ENCODE measurements at places on chromosomes 16 and 17.

GRCh38 chr17:45224671-45225050 is 3.0 kb downstream of the FMNL1 start:
- peak; percentile 68 for DNase-seq

DNA sequence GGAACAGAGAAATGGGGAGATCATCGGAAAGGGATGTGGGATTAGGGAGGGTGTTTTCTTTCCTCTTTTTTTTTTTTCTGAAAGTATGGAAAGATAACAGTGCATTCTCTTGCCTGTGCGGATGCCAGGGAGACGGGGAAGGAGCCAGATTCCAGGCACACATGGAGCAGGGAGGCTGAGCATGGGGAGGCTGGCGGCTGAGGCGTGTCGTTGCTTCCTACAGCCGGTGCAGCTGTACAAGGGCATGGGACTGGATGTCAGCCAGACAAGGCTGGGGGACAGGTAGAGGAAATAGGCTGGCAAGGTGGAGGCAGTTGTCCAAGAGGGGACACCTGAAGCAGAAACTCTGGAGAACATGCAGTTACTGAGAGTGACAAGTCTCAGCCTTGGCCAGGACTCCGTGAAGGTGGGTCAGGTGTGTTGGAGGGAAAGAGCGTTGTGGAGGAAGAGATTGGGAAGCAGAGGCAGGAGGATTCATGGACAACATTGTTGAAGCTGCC is 16.6 kb upstream of the ADORA2B start:
- no peak for DNase-seq

GRCh38 chr16:75566758-75567255 is 628 bp downstream of the GABARAPL2 start:
- peak; percentile 42 for DNase-seq

DNA sequence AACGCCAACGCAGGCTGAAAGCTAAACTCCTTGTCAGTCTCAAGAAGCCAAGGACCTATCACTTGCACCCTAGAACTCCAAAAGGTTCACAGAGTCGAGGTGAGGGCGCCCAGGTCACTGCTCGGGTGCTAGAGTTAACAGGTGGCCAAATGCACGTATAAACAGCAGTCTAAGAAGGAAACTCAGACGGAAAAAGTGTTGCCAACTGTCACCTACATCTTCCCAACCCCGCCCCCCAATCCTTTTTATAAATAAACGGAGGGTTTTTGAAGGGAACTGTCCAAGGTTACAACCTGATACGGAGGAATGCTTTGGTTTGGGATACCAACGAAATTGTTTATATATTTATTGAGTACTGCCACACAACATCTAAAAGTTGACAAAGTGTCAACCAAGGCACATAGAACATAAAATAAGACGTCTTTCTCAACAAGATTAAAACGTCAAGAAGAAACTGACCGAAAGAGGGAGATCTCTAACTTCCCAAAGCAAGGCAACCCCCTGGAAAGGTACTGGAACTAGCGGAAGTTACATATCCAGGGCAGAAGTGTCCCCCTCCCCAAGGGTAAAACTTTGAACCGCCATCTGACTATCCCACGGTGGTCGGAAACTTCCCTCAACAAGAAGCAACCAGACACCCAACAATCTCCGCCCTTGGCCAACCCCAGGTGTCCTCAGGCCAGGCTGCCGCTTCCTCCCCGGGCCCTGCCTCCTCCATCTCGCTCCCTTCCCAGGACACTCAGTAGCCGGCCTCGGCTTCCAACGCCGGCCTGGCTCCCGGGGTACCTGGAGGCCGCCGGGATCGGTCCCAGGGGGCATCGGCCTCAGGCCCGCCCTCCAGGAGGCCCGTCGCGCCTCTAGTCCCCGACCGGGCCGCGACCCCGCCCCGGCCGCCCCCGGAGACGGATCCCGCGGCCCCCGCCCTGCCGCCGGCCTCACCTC is 982 bp downstream of the SPAG9 start:
- peak; percentile 57 for DNase-seq

DNA sequence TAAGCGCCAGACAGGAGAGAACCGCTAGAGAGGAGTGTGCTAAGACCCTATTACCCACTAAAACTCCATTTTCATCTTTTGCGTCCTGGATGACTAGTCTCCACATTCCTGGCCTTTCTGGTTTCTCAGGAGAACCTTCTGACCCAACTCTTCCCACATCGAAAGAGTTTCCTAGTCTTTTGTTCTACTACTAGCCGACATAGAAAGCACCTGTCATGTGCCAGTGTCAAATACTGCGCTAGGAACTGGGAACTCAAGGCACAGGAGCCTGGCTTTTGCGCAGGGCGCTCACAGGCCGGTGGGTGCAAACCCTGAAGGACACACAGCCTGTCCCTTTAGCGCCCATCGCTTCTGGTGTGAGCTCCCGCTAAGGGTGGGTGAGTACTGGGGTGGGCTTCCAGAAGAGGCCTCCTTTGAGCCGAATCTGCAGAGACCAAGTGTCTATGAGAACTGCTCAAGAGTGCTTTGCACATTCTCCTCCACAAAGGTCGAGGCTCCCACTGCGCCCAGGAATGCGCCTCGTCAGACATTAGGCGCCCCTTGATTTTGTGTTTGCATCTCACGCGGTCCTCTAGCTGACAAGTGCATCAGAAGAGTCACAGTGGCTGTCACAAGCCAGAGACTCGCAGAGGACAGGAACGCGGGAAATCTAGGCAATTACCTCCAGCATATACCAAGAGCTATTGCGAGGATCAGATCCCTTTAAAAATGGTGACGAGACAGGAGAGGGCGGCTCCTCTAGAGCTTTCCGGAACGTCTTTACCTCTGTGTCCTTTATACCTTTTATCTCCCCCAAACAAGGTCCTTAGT is 2.0 kb upstream of the PSMB3 start:
- peak; percentile 31 for DNase-seq

- peak; percentile 25 for DNase-seq
Observed at GRCh38 chr16:75580-76501, 2.2 kb upstream of the MPG start.

GRCh38 chr17:258906-259305 is 77.5 kb upstream of the DOC2B start:
- DNase-seq: no peak

GRCh38 chr16:3020247-3020603 is at the start of gene TNFRSF12A:
Gene TNFRSF12A, plus strand, starts transcription at chr16:3020368. Its CDS starts 30 bp downstream, at chr16:3020398.
- peak; percentile 62 for DNase-seq

- peak; percentile 87 for DNase-seq
Observed at GRCh38 chr17:76199469-76199868, 40.8 kb downstream of the RNF157 start.

DNA sequence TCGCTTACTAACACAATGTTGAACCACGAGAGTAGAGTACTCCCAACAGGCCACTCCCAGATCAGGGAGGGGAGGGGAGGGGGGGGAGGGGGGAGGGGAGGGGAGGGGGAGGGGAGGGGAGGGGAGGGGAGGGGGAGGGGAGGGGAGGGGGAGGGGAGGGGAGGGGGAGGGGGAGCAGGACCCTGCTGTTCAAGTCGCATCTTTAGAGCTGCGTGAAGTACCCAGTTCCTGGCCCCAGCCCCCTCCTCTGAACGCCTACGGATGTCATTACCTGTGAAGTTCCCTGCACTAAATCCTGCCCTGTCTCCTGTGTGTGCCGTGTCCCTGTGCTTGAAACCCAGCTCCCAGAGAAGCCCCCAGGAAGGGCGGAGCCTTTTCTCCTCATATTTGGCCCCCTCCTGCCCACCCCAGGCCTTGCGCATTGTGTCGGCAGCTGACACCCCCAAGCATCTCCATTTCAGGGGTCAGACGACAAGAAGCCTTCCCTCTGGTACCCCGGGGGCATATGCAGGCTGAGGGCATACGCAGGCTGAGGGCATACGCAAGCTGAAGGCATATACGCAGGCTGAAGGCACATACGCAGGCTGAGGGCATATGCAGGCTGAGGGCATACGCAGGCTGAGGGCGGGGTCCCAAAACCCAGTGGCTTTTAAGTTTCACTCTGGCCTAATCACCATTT is 330.2 kb downstream of the C16orf95 start:
- DNase-seq: no peak

DNA sequence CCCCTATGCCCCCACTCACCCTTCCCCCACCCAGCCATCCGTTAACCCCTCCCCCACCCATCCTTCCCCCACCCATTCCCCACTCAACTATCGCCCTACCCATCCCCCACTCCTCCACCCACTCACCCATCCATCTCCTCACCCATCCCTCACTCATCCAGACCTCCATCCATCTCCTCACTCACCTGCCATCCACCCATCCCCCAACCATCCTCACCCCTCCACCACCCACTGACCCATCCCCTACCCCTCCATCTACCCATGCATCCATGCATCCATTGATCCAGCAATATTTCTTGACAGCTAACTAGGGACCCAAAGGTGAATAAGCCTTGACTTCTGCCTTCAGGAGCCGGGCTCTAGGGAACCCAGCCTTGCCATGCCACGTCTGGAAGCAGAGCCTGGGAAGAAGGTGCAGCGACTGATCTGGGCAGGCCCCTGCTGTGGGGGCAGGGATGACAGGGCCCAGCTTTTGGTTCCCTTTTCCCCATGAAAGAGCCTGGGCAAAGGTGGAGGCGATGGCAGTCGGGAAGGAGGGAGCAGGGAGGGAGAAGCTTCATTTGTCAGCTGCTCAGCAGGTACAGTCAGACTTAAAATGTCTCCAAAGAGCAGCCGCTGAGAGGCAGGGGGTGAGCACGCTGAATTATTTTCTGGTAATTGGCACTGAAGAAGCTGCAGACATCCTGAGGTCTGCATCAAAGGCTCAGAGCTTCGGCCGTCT is 23.1 kb upstream of the DOC2B start:
- DNase-seq: no peak

DNA sequence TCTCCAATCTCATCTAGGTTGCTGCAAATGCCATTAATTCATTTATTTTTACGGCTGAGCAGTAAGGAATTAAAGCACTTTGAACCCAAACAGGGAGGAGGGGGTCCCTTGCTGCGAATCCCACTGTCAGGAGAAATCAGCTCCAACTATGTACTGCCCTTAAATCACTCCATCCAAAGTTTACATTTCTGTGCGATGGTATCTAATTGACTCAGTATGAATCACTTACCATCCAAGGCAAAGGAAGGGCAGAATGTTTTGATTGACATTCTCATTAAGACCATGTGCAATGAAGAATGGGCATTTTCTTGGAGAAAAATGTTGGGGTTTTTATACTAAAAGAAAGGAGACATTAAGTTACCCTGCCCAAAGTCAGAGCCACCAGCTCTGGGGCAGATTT is 47.7 kb upstream of the XYLT1 start:
- no peak for DNase-seq

GRCh38 chr16:85425074-85425662 is 188.0 kb upstream of the GSE1 start:
- DNase-seq: peak; percentile 3

GRCh38 chr17:7864995-7865650 is 7.3 kb downstream of the CYB5D1 start:
- no peak for DNase-seq

DNA sequence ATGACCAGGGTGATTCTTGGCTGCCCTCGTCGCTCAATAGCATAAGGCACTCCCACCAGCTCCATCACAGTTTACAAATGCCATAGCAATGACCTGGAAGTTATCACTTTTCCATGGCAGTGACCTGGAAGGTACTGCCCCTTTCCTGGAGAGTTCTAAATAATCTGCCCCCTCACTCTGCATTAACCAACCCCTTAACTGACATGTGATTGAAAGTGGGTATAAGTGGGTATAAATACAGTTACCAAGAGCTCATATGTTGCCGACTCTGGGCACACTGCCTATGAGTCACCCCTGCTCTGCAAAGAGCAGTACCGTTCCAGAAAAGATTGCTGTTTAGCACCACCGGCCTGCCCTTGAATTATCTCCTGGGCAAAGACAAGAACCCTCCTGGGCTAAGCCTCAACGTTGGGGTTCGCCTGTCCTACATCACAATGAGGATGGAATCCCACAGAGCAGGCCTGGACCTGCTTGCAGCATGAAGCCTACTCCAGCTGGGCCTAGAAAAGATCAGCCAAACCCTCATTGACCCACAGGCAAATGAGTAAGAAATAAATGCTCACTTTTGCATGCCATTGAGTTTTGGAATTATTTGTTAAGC is 95.2 kb upstream of the SEC14L1 start:
- DNase-seq: no peak

- no peak for DNase-seq
Observed at GRCh38 chr17:77580531-77581270, 377.8 kb upstream of the TNRC6C start.

GRCh38 chr17:77498091-77498741 is 357.4 kb downstream of the SEC14L1 start:
- peak; percentile 3 for DNase-seq

DNA sequence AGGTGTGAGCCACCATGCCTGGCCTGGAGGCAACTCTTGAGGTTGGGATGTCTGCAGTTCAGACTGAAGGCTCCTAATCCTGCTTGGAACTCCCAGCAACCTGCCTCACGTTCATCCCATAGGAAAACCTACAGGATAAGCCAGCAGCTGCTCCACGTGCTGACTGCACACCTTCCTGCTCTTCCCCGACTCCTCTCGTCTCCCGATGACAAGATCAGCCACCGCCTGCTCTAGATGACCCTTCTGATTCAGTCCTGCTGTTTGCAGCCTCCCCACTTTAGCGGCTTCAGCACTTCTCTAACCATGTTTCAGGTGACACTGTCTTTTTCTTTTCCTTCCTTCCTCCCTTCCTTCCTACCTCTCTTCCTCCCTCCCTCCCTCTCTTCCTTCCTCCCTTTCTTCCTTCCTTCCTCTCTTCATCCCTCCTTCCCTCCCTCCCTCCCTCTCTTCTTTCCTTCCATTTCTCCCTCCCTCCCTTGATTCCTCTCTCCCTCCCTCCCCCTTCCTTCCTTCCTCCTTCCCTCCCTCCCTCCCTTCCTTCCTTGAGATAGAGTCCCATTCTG is 61.8 kb downstream of the EMP2 start:
- DNase-seq: no peak

GRCh38 chr17:64503821-64504768 is 2.0 kb downstream of the DDX5 start:
- DNase-seq: no peak

DNA sequence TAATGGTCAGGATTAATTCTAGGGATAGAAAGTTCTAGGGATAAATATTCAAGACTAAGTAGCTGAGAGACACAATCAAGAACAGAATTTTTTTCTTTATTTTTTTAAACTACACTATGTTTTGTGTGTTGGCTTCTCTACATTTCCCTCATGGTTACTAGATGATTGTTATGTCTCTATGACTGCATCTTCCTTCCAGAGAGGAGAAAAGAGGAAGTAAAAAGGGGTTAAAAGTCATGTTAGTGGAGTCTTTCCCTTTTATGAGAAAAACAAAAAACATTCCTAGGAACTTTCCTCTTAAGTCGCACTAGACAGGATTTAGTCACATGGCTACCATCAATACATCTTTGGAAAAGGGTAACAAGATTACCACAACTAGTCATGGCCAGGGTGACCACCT is 375.0 kb downstream of the KCNJ2 start:
- DNase-seq: no peak

DNA sequence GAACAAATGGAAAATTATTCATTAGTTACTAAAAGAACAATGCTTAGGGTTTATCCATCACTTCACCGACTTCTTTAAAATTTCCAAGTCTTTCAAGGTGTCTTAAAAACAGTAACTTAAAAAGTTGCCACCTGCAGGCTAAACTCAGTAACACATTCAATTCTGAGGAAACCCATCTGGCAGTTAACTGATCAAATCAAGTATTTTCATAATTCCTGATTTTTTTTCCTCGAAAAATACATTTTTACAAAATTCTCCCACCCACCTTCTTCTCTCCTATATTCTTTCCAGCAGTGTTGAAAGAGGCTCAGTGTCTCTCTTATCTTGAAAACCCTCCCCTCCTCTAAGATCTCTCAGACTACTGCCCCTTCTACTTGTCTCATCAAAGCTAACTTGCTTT is 29.9 kb downstream of the PARN start:
- DNase-seq: no peak

All from activated naive CD4-positive, alpha-beta T cell treated with anti-CD3 and anti-CD28 coated beads for 36 hours (primary cell).